ENCODE measurements at places on chromosomes 12 and 14.
A peak's percentile ranks its signal among the peaks of the same experiment; 100 is the strongest.

DNA sequence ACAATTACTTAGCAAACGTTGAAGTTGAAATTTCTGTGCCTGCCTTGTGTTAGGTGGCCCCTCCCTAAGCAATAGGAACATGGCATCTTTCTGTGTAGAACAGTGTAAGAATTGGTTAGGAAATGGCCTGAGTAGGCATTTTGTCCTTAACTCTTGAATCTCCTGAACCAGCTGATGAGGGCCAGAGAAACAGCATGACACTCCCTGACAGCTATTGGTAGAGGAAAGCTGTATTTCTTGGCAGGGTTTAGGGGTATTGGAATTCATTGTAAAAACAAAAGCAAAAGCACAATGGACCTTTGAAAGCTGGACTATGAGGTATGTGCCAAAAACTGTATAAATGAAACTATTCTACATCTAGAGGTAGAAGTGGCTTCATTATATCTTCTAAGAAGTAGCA is 40.6 kb upstream of the LRTM2 start:
- no peak for DNase-seq

GRCh38 chr12:119006746-119007145 is 25.4 kb downstream of the SRRM4 start:
- peak; percentile 62 for DNase-seq

GRCh38 chr12:132046561-132046960 is 96.8 kb downstream of the EP400 start:
- no peak for DNase-seq

- no peak for DNase-seq
These were observed 1.3 kb downstream of the CAMKK2 start for GRCh38 chr12:121295116-121295745.

GRCh38 chr12:30837595-30837994 is 82.8 kb upstream of the CAPRIN2 start:
- DNase-seq = no peak

GRCh38 chr12:51393676-51394545 is 2.7 kb upstream of the GALNT6 start:
- DNase-seq = no peak

DNA sequence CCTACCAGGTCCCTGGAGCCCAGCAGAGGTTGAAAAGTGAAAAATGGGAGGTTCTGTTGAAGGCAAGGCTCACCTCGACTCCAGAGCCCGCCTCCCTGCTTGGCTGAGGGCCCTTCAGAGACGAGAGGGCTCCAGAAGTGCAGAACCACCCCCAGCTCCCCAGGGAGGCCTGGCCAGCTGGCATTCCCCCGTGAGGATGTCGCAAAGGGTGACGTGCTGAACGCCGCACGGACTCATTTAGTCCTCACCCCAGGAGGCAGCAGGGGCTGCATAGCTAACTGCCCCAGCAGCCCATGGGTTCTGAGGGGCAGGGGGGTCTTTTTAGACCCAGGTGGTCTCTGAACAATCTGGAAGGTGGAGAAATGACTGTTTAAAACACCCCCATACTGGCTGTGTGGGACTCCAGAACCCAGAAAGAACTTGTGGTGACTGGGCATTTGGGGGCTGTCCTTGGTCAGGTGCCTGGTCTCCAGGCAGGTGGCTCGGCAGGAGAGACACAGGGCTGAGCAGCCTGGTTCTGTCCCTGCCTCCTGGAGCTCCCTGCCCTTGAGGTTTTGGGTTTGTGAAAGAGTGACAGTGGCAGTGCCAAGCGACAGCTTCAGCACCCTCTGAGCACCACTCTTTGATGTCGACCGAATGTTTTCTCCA is 32.0 kb downstream of the ANAPC7 start:
- no peak for DNase-seq

DNA sequence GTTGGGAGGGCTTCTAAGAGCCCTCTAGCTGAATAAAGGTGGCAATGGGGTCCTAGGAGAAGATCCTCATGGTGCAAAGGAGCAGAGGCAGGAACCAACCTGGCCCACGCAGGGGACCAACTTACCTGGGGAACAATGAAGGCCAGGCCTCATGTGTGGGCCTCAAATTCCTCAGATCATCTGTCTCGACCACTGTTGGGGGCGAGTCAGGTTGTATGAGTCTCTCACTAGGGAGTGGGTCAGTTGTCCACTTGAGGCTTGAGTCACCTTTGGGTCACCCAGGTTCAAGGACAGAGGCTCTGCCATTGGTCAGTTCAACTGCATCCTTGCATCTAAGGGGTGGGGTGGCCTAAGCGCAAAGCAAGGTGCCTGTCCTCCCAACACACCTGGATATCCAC is 43.7 kb upstream of the BDKRB2 start:
- no peak for DNase-seq

GRCh38 chr14:64061115-64061514 is 208.3 kb downstream of the SYNE2 start:
- DNase-seq = no peak

GRCh38 chr12:116933091-116933490 is 22.3 kb downstream of the FBXW8 start:
- no peak for DNase-seq

GRCh38 chr12:6532927-6533652 is 1.2 kb upstream of the GAPDH start:
- peak; percentile 88 for DNase-seq

DNA sequence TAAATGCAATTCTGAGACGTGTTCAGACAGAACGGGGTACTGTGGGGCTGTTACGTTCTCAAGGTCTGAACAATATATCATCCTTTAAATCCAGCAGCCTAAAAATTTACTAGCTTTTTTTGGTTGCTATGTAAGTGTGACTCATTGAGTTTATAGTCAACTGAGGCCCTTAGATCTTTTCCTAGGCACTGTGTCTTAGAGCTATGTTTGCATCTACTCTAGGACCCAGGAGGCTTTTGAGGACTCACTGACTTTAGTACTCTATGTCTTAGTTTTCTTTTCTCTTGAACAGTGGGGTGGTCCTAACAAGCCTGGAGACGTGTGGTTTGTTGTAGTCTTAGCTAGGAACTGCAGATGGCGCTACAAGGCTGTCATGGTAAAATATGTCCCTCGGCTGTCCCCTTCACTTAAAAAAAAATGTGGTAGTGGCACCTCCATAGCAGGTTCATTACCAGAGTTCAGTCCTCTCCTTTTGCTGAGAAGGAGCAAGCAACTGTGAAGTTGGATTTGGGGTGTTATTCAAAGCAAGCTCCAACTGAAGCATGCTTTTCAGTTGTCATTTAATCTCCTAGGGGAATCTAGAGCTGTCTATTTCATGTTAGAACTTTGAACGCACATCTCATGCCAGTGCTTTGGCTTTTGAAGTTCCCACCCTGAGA is 8.7 kb upstream of the SPATS2 start:
- peak; percentile 51 for DNase-seq

DNA sequence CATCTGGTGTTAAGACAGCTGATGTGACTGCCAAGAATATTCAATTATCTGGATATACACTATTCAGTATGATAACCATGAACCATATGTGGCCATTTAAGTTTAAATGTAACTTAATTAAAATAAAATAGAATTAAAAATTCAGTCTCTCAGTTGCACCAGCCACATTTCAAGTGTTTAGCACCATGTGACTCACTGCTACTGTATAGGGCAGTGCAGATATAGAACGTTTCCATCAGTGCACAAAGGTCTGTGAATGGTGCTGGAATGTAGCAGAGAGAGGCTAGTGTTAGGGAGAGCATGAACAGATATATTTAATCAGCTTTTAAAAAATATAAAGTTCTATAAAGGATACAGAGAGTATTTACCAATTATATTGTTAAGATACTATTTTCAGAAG is 28.7 kb downstream of the ARID4A start:
- no peak for DNase-seq

- DNase-seq = no peak
These were observed 115.8 kb downstream of the GCH1 start for GRCh38 chr14:54786838-54787237.

DNA sequence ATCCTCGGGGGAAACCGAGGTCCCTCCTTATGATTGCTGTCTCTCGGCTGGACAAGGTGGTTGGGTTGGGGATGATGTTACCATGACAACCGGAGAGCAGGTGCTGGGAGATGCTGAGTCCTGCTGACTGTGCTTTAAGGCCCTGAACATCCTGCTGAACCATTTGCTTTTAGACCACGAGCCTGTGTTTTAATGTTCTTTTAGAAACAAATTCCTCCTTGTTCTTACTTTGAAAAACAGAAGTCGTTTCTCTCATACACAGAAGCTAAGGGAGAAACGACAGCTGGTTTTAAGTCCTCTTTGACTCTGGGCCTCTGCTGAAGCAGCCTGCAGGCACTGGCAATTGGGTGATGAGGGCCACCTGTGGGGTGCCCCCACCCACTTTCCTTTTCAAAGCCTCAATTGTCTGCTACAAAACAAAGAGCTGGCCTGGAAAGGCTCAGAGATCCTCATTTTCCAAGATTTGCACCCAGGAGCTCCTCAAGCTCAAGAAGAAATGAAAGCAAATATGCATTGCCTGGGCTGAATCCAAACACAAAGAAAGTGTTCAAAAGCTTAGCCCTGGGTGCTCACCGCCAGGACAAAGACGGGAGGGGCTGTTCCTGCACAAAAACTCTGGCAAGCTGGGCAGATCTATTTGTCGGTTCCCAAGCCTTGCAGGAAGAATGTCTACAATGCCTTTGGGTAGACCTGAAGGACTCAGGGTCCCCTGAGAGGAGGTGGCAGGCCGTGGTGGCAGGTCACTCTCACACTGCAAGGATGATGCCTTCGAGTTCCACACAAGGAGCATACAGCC is 90.0 kb upstream of the CLMN start:
- DNase-seq = no peak

GRCh38 chr12:94128280-94128679 is 20.1 kb upstream of the PLXNC1 start:
- DNase-seq = no peak

DNA sequence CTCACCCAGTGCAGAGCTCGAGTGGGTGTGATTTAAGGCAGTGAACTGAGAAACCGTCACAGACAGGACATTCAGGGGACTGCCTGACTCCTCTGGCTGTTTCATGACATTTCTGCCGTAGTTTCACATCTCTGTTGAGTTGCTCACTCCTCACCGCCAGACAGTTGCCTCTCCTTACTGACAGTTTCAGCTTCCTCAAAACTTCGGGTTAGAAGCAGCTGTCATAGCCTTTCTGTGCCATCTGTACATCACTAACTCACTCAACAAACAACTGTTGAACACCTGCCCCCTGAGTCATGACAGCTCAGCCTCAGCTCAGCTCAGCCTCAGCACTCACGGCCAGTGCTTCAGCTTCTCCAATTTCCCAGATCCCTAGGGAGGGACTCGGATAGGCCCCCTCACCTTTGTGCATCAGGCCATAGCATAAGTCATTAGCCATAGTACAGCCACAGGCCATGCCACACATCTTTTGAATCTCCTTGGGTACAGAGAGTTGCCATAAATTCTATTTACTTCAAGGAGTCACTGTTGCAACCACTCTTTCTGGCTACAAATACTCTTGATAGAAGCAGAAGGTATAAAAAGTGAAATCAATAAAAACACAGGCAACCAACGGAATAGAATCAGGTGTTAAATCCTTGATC is 6.2 kb upstream of the SLC15A4 start:
- no peak for DNase-seq

GRCh38 chr14:96011131-96011530 is 28.0 kb upstream of the C14orf132 start:
- DNase-seq = no peak

GRCh38 chr12:120801146-120801545 is 75.5 kb downstream of the ACADS start:
- no peak for DNase-seq

DNA sequence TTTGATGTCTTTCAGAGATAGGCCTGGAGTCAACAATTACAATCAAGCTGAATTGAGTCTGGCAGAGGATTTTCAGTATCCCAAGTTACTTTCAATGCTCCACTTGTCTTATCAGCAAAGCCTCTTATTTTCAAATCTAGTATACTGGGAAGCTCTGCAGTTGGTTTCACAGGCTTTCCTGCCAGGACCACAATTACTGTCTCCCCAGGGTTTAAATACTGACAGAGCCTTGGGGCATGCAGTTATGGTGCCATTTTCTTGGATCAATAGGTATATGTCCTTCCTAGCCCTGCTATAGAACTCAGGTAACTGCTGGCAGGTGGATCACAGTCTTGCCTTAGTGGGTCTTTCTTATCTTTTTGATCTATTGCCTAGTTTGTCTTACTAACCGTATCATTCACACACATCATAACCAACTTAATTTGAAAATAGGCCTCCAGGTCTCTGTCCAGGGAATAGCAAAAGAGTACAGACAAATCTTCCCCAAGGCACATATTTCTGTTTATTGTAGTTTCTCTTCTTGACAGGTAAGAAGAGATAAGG is 22.4 kb upstream of the RNU6-8 start:
- DNase-seq = no peak

DNA sequence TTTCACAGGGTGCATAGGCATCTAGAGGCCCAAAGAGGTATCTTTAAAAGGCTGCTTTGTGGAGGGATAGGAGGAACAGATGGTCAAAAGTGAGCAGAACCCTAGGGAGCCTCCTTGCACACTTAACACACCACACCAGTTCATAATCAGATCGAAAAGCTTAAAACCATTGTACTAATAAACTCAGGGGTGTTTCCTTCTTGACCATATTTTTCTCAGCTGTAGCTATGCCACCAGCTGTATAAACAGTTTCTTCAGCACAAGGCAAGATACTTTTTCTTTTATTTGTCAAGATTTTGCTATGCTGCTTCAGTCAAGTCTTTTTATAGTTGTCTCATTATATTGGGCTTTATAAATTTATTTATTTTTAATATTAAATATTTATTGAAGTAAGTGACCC is 88.7 kb downstream of the RIC8B start:
- no peak for DNase-seq

DNA sequence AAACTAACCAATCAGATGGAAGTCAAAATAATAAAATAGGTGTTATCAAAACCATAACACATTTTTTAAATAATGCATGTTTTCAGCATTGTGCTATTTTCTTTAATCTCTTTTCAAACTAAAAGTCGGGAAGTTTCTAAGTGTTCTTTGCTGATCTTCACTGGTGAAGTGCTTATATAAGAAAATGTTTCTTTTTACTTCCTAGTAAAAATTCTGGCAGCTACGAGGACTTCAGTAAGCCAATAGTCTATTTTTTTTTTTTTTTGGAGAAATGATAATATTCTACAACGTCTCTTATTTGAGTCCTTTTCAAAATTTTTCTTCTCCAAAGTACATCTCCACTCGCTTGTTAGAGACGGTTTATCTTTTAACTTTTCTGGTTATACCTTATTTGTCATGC is 448.0 kb downstream of the SLC6A15 start:
- no peak for DNase-seq

- DNase-seq = peak; percentile 87
These were observed 25.3 kb upstream of the GPR132 start for GRCh38 chr14:105090493-105091053.

- no peak for DNase-seq
These were observed 71.7 kb downstream of the KCNC2 start for GRCh38 chr12:75137896-75138295.

DNA sequence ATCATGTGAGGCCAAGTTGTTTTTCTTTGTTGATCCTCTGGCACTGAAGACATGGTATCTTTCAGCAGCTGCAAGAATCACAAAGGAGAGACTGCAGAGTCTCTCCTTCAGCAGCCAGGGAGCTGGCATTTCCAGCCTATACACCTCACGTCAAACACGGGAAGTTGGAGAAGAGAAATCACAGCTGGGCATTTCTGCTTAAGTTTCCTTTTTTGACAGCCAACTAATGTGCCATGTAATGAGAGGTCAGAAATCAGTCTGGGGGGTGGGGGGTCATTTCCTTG is 28.3 kb downstream of the PHLDA1 start:
- DNase-seq = no peak

Data from left hindlimb (tissue), 1 donor.